ENCODE measurements at places on chromosomes 5 and 9.

DNA sequence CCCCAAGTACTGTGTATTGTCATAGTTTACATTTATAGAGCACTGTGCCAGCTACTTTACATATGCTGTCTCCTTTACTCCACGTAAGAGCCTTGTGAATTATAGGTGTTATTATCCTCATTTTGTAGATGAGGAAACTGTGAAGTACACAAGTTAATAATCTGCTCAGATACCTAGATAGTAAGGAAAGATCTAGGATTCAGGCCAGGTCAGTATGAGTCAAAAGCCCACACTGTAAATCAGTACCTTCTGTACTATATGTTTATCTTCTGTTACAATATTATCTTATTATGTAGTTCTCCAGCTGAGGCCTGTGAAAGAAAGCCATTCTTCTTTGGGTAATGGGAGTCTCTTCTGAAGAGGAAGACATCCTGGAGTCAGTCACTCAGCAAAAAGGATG lies 72.4 kb upstream of the TLX3 start:
- DNase-seq: no peak

- DNase-seq: no peak
Observed at GRCh38 chr9:122392284-122392683, 21.5 kb downstream of the PTGS1 start.

GRCh38 chr9:15176836-15177235 lies 130.2 kb downstream of the TTC39B start:
- DNase-seq: no peak

DNA sequence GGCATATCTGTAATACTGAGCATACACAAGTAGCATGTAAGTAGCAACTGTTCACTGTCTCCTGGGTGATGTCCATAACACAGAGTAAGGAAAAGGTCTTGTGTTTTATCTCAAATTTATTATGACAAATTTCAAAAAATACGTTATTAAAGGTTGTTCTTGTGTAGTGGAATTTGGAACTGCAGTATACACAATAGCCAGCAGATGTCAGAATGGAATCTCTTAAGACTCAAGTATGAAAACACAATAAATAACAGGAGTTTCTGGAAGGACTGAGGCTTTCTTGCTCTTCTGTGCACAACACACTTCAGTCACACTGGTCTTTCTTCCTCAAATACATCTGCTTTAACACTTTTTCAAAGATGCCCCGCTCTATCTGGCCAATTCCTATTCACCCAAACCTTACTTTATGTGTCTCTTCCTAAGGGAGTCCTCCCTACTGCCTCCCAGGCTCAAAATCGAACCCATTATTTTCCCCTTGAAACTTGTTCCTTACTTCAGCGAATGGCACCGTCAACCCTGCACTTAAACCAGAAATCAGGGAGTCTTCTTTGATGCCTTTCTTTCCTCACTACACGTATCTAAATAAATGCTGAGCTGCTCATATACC lies 6.5 kb upstream of the FBXO10 start:
- peak; percentile 57 for DNase-seq

- no peak for DNase-seq
Observed at GRCh38 chr5:137858954-137859353, 8.7 kb upstream of the MYOT start.

DNA sequence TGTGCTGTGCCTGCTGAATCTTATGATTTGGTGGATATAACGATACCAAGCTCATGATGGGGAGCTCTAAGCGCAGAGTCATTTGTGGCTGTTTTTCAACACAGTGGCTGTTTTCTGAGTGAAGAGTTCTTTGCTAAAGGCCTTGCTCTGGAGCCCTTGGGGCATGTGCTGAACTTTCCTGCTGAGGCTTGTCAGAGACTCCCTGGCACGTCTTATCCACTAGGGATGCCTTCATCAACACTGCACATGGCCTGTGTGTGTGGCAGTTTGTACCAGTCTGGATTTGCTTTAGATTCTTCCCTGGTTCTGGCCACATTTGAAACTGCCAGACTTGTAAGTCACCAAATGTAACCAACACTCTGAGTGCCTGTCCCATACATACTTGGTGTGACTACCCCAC lies 188.2 kb downstream of the DMRT2 start:
- no peak for DNase-seq

DNA sequence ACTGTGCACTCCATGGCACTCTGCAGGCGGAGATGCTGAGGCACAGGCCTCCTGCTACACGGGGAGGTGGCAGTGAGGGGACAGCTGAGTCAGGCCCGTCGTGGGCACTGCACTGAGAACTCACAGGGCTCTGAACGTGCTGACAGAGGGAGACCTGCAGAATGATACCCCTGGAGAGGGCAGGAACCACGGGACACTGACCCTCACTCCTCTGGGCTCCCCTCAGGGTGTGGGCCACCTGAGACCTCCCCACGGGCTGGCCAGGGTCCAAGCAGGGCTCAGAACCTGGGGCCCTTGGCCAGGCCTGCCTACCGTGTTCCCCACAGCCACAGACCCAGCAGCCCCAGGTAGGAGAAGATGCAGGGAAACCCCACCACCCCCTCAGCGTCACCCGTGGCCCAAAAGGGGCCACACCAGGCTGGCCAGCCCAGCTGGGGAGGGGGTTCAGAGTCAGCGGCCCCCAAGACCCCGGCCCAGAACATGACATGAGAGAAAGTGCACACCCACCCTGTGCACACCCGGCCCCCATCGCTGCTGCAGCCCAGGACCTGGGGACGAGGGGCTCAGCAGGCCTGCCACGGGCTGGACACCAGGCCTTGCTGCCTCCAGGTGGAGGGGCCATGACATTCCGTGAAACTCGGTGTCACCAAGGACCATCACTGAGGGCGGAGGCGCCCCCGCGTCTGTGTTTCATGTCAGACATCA lies 30.9 kb downstream of the GLT6D1 start:
- no peak for DNase-seq

DNA sequence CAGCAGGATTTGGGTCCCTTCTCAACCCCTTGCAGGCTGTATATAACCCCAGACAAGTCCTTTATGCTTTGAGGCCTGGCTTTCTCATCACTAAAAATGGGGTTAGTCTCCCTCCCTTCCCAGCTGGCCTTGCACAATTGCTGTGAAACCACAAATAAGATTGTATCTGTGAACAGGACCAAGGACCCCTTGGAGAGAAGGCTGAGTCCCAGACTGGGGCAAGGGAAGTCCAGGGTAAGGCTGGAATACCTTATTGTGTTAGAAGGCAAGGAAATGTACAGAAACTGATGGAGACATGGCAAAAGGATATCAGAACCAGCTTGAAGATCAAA lies 11.4 kb downstream of the MACROH2A1 start:
- DNase-seq: no peak

GRCh38 chr5:149938791-149939358 lies 5.7 kb downstream of the PDE6A start:
- DNase-seq: no peak

DNA sequence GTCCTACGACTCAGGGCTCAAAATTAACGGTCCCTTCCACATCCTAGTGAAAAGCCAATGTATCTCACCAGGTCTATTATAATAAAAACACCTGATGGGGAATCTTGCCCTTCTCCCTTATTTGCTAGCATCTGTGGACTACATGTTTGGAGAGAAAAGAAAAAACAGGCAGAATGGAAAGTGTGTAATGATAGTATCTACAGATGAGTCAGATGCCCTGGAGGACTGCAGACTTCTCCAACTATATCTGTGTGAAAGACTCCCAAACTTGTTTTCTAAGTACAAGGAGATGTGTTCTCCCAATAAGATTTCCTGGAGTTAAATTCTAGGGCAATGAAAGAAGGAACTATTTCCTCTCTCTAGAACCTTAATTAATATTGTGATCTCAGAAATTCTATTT lies 66.0 kb downstream of the FOXB2 start:
- DNase-seq: no peak

DNA sequence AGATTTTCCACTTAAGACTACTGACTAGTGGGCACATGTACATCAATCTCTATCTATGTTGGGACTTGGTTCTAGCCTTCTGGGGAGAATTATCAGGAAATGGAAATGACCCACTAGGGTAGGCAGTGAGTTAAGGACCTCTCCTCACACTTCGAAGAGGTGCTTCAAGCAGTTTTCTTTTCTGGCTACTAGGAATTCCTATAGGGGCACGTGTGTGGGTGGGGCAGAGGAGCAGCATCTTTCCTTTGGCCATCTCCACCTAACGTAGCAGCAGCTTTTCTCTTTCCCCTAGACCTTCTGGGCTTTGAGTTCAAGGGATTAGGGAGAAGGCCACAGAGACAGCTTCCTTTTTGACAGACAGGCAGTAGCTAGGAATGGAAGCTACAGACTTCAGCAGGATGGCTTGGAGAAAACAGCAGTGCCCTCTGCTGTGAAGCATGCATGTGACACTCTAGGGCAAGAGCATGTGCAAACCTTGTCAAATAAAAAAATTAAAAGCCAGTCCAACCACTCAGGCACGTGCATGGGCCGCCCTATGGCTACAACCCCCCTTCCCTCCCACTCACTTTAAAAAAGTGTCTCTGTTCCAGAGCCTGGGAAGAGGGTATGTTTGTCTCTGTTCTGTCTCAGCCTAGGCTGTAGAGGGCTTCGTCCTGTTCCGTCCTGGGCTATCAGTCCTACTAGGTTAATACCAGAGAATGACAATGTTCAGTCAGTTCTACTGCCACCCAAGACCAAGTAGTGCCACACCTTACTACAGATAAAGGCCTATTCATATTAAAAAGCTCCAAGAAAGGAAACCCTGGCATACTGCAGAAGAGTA lies 8.7 kb upstream of the GFRA3 start:
- peak; percentile 49 for DNase-seq

GRCh38 chr5:9619331-9620092 lies 10.6 kb downstream of the TAS2R1 start:
- DNase-seq: no peak

DNA sequence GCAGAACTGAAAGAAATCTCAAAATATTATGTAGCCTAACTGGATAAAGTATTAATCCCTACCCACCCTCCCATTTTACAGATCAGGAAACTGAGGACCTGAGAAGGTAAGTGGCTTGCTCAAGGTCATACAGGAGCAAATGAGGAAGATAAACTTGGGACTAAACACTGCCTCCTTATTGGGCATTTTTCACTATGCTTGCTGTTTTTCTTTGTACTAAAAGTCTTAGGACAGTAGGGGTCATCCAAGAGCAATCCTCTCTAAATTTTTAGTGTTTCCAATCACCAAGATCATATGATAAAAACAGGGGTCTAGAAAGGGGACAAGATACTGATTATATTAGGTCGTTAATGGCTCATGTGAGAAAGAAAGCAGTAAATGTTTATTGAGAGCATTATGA lies 80.8 kb downstream of the RORB start:
- no peak for DNase-seq

DNA sequence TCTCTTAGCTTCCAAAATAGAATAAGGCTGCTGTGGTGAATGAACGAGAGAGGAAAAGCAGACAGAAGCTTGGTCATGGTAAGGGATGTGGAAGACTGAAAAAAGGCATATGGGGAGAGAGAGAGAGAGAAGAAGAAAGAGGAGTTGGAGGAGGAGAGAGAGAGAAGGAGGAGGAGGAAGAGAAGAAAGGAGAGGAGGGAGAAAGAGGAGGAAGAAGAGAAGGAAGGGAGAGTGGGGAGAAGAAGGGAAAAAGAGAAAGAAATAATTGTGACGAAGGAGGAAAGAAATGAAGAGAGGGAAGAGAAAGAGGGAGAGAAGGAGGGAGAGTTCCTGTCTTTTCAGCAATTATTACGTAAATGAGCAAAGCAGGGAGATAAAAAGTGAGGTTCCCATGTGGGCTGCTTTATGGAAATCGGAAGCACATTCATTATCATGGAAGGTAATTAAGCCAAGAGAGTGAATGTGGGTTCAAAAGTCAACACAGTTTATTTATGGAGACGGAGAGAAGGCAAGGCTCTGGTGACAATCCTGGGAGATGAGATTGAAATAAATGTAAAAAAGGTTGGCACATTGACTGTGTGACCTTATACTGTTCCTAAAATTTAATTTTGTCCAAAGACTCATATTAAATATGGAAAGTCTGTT lies 611.2 kb downstream of the KIF4B start:
- no peak for DNase-seq

DNA sequence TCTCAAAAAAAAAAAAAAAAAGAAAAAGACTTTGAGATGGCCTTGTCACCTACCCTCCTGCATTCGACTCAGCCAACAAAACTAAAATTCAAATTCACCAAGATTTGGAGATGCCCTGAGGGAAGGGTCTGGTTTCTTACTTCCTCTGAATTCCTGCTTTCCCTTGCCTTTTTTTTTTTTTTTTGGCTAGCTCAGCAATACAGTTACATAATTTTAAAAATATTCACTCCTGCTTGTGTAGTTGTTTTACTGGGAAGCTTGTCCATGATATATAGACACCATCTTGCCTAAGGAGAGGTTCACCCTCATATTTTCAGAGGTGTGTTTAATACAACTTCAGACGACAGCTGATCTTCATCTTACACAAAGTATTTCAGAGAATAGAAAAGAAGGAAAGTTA lies 21.3 kb upstream of the SERINC5 start:
- no peak for DNase-seq

GRCh38 chr5:77798456-77798855 lies 22.3 kb upstream of the TBCA start:
- DNase-seq: no peak

GRCh38 chr5:172276214-172276613 lies 7.3 kb downstream of the UBTD2 start:
- no peak for DNase-seq

- no peak for DNase-seq
Observed at GRCh38 chr5:139848508-139849100, 53.0 kb downstream of the PSD2 start.

DNA sequence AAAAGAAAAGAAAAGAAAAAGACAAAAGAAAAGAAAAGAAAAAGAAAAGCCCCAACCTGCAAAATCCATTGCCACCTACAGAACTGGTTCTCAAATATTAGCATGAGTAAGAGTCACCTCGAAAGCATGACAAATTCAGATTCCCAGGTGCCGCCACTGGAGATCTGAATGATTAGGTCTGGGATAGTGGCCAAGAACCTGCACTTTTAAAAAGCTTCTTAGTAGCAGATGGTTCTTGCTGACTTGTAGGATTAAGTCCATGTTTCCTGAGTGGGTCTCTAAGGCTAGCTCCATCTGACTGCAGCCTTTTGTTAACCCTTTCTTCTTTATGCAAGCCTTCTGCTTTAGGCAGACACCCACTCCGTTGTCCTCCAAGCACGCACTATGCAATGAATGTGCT lies 178.5 kb upstream of the CDH18 start:
- peak; percentile 6 for DNase-seq

DNA sequence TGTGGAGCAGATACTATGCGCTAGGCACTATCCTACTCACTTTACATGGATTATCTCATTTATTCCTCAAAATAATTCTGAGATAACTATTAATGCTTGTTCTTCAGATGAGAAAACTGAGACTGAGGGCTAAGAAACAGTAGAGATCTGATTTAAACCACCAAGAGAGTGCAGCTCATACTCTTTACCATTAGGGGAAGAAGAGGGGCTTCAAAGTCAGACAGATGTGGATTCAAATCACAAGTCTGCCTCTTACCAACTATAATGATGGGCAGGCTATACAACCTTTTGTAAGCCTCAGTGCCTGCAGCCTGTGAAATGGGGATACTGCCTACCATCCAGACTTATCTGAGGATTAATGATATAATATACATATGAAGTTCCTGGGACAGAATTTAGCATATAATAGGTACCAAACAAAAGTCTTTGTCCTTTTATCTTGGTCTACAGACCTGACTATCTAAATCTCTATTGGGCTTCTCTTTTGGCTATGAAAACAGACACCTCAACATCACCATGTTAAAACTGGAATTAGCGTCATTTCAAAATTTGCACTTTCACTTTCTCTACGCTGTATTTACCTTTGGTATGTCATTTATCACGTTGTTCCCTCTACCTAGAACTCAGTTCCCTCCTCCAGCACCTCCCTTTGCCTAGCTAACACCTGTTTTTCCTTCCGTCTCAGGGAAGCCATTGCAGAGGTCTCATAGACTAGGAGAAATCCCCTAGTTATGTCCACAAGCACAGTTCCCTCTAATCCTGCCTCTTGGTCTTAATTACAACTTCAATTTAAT lies 13.8 kb upstream of the TMEM267 start:
- no peak for DNase-seq
